CD4-positive, CD25-positive, alpha-beta regulatory T cell (primary cell): ENCODE measurements at places on chromosomes 11 and 22. TPM values are rescaled to one million over a fixed set of nuclear protein-coding genes. Genes with fewer than 3 reads are reported as not detected.

Gene C11orf65
- 0.37 TPM for total RNA-seq

Gene DCHS1
- total RNA-seq = 2.4 TPM

Gene HORMAD2
- total RNA-seq = not detected

Gene OR5T2
- total RNA-seq = not detected

Gene PRR33
- total RNA-seq = not detected

Gene PRG3
- total RNA-seq = not detected

Gene SLCO2B1
- not detected for total RNA-seq

GRCh38 chr22:24822471-24822870, 16.5 kb downstream of the SGSM1 start:
- DNase-seq = no peak
- no peak overlapping the region for H3K4me3 ChIP-seq
- no peaks in the 10 kb centered on the region for H3K4me1 ChIP-seq
- no peaks in the 10 kb centered on the region for H3K27me3 ChIP-seq
- H3K27ac ChIP-seq = no peak overlapping the region

- no peak overlapping the region for H3K4me3 ChIP-seq
- no peaks in the 10 kb centered on the region for H3K36me3 ChIP-seq
- no peak for DNase-seq
- no peak overlapping the region for H3K27ac ChIP-seq
Observed at GRCh38 chr11:9210224-9210921, 54.8 kb downstream of the DENND5A start.

DNA sequence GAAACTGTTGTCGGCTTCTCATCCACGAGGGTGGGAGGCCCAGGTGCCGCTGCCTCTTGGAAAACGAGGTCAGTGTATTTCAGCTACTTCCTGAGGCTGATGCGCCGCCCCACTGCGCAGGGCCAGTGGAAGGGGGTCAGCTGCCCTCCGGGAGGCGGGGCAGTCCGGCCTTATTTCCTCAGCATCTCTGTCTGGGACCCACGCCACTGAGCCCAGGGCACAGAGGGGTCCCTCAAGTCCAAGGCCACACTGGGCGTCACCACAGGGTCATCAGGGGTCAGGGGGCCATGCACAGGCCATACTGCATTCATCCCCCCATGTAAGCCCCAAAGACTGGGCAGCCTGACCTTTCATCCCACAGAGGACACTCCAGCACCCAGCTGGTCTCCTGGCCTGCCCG, 12.1 kb downstream of the RTN4R start:
- H3K4me1 ChIP-seq = no peaks in the 10 kb centered on the region
- H3K27ac ChIP-seq = no peak overlapping the region
- no peak for DNase-seq
- no peaks in the 10 kb centered on the region for H3K27me3 ChIP-seq
- H3K36me3 ChIP-seq = no peaks in the 10 kb centered on the region
- H3K4me3 ChIP-seq = no peak overlapping the region

GRCh38 chr11:35330931-35331330, 88.4 kb downstream of the SLC1A2 start:
- peaks cover 31% of the 10 kb centered on the region for H3K4me1 ChIP-seq
- peak overlapping the region; percentile 42 for H3K4me3 ChIP-seq
- DNase-seq = peak; percentile 94
- no peaks in the 10 kb centered on the region for H3K27me3 ChIP-seq

DNA sequence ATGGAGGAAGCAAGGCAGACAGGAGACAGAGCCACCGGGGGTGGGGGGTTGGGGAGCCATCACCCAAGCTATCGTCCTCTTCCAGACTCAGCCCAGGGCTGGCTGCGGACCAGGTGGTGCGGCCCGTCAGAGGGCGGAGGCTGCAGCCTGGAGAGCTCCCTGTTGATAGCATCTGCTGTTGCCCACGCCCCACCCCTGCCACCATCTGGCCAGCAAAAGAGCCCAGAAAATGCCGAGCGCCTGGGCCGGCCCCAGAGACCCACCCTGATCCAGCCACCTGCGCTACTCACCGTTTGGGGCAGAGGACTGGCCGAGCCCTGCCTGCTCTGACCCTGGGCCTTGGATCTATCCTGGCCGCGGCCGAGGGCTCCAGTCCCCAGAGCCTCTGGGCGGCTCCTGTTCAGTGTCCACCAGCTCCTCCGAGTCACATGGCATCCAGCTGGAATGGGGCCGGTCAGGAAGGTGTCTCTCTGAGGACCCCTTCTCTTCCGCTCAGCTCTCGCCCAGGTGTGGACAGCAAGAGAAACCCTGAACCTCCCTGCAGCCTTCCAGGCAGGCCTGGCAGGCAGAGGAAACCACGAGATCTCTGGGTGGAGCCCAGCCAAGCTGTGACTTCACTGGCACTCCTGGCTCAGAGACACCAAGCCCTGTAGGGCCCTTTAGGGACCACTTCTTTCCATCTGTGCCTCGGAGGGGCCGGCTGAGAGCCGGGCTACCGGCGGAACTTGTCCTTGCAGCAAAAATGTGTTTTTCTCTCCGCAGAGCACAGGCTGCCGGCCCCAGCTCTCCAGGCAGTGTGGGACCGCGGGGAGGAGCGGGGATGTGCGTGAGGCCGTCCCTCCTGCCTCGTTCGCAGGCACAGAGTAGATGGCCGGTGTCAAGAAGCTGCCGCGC, at the start of gene MRGPRE:
Gene MRGPRE (minus strand): TSS at position 567 of the 894 bp plus-strand sequence. CDS start 3,618 bp downstream, outside the sequence.
- H3K4me3 ChIP-seq = no peak within 1 kb of the TSS
- H3K27me3 ChIP-seq = no peaks in the 10 kb centered on the region
- H3K27ac ChIP-seq = no peak within 1 kb of the TSS

GRCh38 chr11:122696662-122697061, 41.1 kb downstream of the UBASH3B start:
- DNase-seq = peak; percentile 54
- no peaks in the 10 kb centered on the region for H3K36me3 ChIP-seq
- peak overlapping the region; percentile 76 for H3K4me3 ChIP-seq
- H3K4me1 ChIP-seq = peaks cover 78% of the 10 kb centered on the region
- no peaks in the 10 kb centered on the region for H3K27me3 ChIP-seq

DNA sequence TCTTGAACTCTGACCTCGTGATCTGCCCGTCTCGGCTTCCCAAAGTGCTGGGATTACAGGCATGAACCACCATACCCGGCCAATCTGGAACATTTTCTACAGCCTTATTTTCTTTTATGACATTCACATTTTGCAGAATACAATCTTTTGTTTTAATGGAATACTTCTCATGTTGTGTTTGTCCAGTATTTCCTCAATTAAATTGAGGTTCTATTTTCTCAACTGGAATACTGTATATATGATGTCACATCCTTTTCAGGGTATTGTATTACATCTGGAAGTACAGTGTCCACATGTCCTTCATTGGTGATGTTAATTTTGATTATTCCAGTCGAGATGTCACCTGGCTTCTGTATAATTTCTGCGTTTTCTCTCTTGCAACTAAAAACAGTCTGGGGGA, 90.8 kb upstream of the HORMAD2 start:
- H3K4me1 ChIP-seq = no peaks in the 10 kb centered on the region
- no peaks in the 10 kb centered on the region for H3K27me3 ChIP-seq
- peaks cover 60% of the 10 kb centered on the region for H3K36me3 ChIP-seq
- H3K4me3 ChIP-seq = no peak overlapping the region
- DNase-seq = no peak
- no peak overlapping the region for H3K27ac ChIP-seq

GRCh38 chr11:125329786-125330185, 165.2 kb downstream of the PKNOX2 start:
- H3K4me1 ChIP-seq = no peaks in the 10 kb centered on the region
- H3K27ac ChIP-seq = no peak overlapping the region
- H3K27me3 ChIP-seq = peaks cover 3% of the 10 kb centered on the region

DNA sequence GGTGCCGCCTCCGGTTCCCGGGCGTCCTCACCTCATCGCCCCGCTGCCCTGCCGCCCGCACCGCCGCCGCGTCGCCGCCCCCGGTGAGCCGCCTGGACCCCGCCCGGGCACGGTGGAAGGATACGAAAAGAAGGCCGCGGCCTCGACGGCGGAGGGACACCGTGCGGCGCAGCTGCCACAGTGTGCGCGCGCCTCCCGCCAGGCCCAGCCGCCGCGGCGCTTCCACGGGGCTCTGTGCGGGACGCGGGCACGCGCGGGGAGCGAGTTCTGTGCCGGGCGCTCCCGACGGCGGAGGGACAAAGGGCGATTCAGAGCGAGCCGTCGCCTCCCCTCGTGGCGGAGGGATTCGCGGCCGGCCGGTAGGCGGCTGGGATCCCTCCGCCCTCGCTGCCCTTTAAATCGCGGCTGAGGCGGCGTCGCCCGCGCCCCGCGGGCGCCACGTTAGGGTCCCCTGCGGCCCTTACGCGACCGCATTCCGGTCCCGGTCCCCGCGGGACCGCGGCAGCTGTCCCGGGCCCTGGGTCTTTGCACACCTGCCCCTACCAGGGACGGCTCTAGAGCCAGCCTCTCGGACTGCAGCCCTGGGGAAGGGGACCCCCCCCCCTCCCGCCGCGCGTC, 568 bp upstream of the KMT5B start:
- H3K27me3 ChIP-seq = no peaks in the 10 kb centered on the region
- peak; percentile 72 for DNase-seq
- H3K36me3 ChIP-seq = no peaks in the 10 kb centered on the region
- H3K4me1 ChIP-seq = peaks cover 47% of the 10 kb centered on the region

GRCh38 chr22:36221799-36222751, 17.3 kb downstream of the APOL2 start:
- H3K4me1 ChIP-seq = no peaks in the 10 kb centered on the region
- peaks cover 8% of the 10 kb centered on the region for H3K27me3 ChIP-seq
- no peak overlapping the region for H3K27ac ChIP-seq
- peak overlapping the region; percentile 11 for H3K4me3 ChIP-seq
- H3K36me3 ChIP-seq = no peaks in the 10 kb centered on the region
- DNase-seq = peak; percentile 24

- H3K4me1 ChIP-seq = no peaks in the 10 kb centered on the region
- H3K4me3 ChIP-seq = no peak overlapping the region
- H3K27me3 ChIP-seq = no peaks in the 10 kb centered on the region
- no peaks in the 10 kb centered on the region for H3K36me3 ChIP-seq
Observed at GRCh38 chr11:101974255-101974654, 57.9 kb upstream of the ANGPTL5 start.
